ENCODE measurements at places on chromosomes 3 and 15.

DNA sequence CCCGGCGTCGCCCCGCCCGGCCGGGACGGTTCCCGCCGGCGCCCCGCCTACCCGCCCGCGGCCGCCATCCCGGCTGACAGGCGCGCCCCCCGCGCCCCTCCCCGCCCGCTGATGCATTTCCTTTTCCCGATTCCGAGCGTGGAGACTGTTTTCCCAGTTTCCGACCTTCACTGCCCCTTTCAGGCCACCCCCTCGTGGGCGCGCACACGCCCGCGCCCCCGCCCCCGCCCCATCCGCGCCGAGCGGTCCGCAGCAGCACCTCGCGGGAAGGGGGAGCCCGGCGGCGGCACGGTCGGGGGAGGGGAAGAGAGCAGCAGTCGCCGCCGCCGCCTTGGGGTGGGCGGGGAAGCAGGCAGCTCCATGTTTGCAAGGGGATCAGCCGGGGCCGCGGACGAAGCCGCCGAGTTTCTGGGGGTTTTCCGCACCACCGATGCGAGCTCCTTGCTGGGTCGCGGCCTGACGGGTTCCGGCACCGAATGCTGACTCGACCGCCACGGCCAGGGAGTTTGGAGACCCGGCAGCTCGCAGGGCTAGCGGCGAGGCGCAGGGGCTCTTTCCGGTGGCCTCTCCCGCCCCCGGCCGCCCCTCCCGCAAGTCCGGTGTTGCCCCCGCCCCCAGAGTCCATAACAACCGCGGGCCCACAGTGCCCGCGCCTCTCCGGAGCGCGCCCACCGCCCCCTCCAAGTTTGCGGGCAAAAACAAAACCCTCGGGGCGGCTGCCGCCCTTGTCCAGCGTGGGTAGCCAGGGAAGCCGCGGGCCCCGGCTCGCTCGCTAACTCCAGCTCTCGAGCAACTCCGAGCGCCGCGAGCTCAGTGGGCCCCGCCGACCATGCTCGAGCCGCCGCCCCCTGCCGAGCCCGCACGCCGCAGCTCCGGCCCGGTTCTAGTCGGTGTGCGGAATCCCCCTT, 3.2 kb upstream of the SIN3A start:
- DNase-seq: peak; percentile 36

GRCh38 chr15:53036641-53037040, 246.5 kb upstream of the ONECUT1 start:
- DNase-seq: no peak

DNA sequence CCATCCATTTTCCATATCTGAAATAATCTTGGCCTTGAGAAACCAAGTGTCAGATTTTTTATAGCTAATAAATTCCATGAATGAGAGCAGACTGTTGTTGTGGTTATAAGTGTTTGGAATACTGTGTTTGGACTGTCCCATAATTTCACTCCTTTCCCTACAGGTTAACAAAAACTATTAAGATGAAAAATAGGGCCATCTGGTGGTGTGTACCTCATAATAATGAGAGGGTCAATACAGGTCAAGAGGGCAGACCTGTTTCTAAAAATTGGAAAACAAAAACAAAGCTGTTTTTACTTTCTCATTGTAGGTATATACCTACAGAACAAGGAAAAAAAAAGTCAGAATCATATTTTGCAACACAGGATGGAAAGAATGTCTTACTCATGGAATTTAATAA, 553.8 kb upstream of the SGO1 start:
- no peak for DNase-seq

- no peak for DNase-seq
Measured at GRCh38 chr3:70053293-70053692, 53.8 kb downstream of the SAMMSON start.

- DNase-seq: no peak
Measured at GRCh38 chr3:60333710-60334109, 917.5 kb downstream of the FHIT start.

GRCh38 chr15:68687136-68687735, 108.4 kb downstream of the CORO2B start:
- DNase-seq: no peak

Measured in esophagus squamous epithelium (tissue), 5 donors.